ENCODE measurements at places on chromosomes 6 and 20.

DNA sequence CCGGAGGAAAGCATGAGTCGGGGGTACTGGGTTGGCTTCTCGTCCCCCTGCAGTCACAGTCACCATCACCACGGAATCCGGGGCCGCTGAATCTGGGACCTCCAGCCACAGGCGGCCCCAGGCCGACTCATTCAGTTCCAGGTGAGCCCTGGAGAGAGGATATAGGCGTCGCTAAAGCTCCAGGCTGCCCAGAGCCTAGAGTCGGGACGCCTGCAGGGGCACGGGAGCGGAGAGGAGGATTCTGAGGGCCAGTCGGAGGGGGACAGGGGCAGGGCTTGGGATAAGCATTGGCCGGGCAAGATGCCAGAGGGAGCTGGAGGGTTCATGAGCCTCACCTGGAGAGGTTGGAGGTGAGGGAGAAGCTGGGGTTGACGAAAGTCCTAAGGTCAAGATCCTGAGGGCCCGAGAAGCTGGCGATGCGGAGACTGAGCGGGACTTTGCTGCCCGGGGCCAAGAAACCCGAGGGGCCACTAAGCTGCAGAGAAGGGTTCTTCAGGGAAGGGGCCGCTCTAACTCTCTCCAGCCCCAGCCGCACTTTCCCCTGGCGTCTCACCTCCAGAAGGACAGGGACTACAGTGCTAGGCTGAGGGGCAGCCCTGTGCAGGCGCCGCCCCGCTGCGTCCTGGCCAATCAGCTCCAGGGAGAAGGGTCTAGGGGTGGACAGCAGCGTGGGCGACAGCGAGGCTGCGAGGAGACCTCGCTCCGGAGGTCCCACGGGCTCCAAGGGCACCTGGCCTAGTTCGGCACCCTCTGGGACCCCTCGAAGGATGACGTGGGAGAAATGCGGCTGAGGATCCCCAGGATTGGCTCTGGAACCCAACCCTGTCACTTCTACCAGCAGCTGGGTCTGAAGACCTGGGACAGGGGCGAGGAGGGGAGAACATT lies 3.7 kb downstream of the SAPCD1 start:
- DNase-seq, result no peak

GRCh38 chr6:16821834-16822264 lies 60.6 kb upstream of the ATXN1 start:
- no peak for DNase-seq

DNA sequence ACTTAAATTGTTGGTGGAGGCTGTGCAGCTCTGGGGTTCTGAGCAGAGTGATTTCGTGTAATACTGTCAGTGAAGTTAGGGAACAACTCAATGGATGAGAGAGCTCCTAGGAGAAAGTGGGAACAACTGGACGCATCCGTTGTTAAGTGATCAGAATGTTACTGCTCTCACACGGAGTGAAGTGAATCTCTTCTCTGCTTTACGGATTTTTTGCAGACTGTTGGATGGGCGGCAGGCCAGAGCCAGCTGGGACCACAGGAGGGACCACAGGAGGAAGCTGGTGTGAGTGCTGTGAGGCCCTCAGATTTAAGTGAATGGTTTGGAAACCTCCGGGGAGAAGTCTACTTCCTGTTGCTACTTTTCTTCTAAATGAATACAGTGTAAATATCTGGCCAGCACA lies 23.7 kb upstream of the PPP1R14C start:
- DNase-seq, result no peak

DNA sequence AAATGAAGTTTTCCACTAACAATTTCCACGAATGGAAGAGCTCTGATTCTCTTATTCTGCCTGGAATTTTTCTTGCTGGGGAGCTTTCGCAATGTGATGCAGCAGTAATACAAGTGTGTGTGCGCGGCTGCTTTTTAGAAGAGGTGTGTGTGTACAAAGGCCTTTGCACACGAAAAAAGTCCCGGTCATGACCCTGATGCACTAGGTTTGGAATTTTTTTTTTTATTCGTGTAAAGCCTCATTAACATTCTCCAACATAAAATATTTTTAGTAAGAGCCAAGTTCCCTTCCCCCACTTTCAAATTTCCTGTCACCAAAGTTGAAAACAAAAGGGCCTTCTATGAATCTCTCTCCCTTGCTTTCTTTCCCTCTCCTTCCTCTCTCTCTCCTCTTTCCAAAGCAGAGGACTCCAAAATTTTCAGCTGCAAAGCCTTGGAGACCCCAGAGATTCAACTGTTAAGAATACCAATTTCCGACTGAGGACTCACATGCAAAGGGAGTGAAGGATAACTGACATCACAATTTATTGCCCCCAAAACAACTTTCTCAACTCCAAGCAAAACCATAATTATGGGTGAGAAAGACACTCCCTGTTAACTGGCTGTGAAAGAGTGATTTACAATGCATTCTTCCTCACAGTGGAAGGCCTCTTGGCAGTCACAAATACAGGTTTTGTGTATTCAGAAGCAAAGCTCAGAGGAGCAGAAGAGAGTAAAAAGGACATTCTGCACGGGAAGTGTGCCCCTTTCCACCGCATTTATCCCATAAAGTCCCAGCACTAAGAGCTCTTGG lies 421.2 kb upstream of the JARID2 start:
- DNase-seq, result no peak

GRCh38 chr20:59776626-59777330 lies 156.7 kb downstream of the SYCP2 start:
- DNase-seq, result no peak

DNA sequence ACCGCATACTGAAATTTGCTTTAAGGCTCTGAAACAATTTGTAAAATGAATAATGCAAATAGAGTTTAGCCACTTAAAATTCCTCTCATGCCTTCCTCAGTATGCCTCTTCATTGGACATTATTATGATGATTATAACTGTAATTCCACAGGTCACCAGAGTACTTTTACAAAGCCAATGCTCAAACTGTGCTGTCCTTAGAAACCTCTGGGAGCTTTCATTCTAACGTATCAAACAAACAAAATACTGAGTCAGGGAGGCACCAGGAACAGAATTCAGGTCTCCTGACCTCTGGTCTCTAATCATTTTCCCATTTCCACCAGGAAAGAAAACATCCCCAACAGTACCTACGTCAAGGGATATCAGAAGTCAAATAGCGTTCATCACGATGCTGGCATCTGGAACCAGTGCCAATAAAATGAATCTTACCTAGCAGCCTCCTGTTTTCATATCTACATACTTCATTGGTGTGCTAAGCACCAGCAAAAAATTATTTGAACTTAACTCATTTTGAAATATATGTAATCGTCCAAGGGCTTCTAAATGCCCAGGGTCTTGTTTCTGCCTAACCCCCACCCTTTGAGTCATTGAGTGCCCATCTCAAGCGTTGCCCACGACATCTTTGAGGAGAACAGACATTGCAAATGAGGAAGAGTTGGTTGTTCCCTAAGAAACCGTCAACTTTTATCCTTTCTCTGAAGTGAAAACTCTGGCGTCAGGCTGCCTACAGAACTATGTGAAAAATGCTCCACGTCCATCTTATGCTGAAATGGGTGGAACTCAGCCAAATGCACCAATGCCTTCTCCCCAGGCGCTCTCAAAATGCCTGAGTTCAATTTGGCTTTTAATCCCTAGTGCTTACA lies 37.9 kb downstream of the NEDD9 start:
- no peak for DNase-seq

DNA sequence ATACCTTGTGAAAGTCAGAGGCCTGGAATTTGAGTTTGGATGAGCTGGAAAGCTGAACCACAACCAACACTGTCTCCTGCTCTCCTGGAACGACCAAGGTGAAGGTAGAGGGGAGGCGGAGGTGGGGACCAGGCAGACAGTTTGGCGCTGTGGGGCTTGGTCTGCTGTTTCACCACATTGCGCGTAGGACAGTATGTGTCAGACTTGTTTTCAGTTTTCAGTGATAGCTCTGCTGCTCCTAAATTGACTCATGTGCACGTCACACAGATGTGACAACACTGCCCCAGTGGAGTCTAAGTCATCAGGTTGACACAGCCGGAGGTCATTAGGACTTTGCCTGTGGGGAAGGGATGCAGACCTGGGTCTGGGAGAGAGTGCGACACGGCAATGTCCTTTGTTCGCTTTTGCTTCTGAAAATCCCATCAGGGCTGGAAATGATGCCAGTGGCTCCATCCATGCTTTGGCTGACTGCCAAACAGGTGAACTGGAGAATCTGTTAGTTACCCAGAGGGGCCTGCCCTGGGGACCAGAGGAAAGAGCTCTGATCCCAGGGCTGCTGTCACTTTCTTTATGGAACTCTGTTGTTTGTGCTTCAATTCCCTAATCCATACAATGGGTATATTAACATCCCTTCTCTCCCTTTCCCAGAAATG lies 255.5 kb downstream of the CDC5L start:
- DNase-seq, result no peak

GRCh38 chr6:159693894-159694545 lies 979 bp upstream of the SOD2 start:
- DNase-seq, result peak; percentile 18

DNA sequence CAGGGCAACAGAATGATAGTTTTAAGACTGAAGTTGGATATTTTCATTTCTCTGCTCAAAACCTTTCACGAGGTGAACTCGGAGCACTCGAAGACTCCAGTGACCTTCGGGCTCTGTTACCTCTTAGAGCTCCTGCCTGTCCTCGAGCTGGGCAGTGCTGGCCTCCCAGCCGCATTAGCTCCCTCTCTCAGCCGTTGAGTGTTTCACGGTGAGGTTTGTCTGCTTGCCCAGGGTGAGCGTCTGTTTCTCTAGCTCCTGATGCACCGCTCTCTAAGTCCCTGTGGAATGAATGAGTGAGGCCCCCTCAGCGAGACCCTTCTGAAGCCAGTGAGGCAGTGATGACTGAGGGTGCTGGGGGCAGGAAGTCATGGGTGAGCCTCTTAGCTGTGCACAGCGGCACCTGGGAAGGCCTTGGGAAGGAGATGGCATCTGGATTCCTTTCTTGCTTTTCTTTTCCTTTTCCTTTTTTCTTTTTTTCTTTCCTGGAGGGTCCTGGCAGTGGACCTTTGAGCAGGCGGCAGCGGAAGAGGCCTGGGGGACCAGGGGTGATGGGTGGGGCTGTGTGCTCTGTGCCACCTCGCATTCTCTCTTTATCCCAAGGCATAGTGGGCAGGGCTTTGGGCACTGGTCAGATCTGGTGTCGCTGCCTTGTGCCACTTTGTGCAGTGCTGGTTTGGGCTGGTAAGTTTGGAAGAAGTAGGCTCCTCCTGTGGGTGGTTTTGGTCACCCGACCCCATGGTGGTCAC lies 2.2 kb downstream of the PSMG4 start:
- no peak for DNase-seq

DNA sequence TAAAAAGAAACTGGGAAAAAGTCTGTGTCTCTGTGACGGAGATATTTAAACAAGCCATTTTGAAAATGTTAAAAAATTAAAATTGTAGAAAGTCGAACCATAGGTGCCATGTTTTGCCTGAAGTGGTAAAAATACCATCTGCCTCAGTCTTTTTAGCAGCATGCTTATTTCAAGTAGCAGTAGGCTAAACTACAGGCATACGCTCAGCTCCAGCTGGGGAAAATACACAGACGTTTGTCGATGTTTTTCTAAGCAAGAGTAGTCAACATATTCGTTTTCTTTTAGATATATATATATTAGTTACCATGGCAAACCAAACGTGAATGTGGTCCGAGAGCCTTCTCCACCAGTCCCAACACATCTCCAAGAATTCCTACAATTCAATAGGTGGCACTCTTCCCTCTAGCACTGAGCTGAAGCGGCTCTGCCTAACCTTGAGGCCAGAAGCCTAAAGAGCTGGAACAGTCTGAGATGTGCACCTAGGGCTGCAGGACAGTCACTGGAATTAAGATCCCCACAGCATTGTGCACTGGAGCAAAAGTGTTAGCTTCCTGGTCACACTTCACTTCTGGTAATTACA lies 70.2 kb upstream of the BEND3 start:
- no peak for DNase-seq

DNA sequence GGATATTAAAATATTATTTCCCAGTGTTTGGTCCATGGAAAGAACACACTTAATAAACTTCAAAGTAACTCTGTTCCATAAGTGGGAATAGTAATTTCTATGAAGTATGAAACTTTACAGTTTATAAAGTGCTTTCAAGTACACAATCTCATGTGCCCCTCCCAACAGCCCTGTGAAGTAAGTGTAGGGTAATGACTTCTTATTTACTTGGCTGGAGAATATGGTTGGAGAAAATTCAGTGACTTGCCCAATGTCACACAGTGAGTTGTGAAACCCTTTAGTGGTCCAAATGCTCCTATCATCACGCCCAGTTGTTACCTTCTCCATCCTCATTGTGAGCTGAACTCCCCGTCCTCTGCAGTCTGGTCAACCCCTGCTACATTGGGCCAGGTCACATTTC lies 141.2 kb downstream of the PDE7B start:
- DNase-seq, result no peak

- no peak for DNase-seq
Observed at GRCh38 chr20:8912096-8912495, 156.8 kb upstream of the PLCB4 start.

- no peak for DNase-seq
Observed at GRCh38 chr6:129264480-129265045, 381.6 kb downstream of the LAMA2 start.

DNA sequence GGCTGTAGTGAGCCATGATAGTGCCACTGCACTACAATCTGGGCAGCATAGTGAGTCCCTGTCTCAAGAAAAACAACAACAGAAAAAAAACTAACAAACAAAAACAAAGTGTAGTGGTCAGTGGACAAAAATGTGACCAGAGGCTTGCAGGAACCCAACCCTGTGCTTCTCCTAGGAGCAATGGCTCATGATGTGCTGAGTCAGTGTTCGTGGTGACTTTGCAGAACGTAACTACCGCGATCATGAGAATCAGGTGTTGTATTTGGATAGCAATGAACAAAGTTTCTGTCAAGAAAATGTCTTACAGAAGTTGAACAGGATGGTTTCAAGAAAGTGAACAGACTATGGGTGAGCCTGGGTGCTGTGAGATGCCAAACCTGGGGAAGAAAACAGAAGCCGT lies 18.5 kb upstream of the FOXC1 start:
- no peak for DNase-seq

DNA sequence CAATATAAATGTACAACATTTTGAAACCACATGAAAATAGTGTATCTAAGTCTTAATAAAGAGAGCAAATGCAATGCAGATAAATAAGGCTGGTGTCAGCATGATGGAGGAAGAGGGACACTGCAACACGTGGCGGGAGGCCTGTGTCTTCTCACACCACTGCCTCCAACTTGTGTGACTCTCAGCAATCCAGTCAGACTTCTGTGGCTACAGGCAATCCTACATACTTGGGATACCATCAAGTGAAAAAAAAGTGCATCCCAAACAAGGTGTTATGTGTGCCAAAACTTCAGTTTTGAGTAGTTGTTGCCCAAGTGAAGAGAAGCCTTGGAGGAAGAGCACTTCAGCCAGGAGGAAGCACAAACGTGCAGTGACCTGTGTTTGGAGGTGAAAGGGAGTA lies 68.6 kb downstream of the PKIB start:
- no peak for DNase-seq

- no peak for DNase-seq
Observed at GRCh38 chr6:79384845-79385244, 150.4 kb upstream of the HMGN3 start.

- DNase-seq, result peak; percentile 14
Observed at GRCh38 chr20:20452254-20452676, 84.4 kb downstream of the INSM1 start.

DNA sequence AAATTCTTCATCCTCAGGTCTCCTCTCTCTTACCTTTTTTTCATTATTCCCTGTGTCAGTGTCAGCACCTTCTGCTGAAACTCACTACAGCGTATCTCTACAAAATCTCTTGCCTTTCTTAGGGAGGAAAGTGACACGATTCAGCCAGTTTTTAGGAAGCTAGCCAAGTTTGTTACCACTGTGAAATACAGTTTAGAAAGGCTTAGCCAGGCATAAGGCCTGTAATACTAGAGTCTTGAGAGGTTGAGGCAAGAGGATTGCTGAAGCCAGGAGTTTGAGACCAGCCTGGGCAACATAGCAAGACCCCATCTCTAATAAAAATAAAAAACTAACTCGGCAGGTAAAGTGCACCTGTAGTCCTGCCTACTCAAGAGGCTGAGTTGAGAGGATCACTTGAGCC lies 16.7 kb downstream of the TAB2 start:
- no peak for DNase-seq
